Stimulated activated CD4-positive, alpha-beta T cell treated with anti-CD3 and anti-CD28 coated beads, Interleukin-4, amount 100 ng/mL, for 4 hours (primary cell): ENCODE measurements at places on chromosomes 2 and 18.

DNA sequence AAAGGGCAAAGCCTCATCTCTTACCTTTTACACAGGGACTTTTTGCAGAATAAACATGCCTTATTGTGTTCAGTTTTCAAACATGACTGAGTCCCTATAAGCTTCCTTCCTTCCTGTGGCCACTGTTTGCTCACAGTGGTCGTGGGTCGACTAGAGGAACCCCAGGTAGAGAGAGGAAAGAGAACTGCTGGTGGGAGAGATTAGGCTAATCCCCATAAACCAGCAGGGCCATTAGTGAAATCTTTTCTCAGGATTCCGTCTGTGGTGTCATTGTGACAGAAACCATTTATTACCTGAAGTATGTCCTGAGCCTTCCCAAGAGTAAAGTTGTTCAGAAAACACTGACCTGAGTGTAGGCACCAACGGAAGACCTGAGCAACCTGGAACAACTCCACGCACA is 21.3 kb upstream of the BOD1L2 start:
- no peak for DNase-seq

- DNase-seq, result no peak
Measured at GRCh38 chr2:239726631-239727181, 298.4 kb downstream of the NDUFA10 start.

GRCh38 chr18:59332986-59333385 is 14.5 kb upstream of the CPLX4 start:
- no peak for DNase-seq

- DNase-seq, result no peak
Measured at GRCh38 chr2:98658816-98659490, 50.6 kb downstream of the UNC50 start.

- no peak for DNase-seq
Measured at GRCh38 chr18:76914314-76914713, 92.0 kb downstream of the ZNF236 start.
